A172 (cell line): ENCODE measurements at places on chromosomes 5 and 9. TPM values are rescaled to one million over a fixed set of nuclear protein-coding genes. Genes with fewer than 3 reads are reported as not detected.

Gene PCDHAC2
- total RNA-seq = 3.2 and 5.1 TPM in 2 replicates

Gene C9orf50
- not detected in 2 replicates for total RNA-seq

Gene OTULINL
- 4.7 and 5.7 TPM in 2 replicates for total RNA-seq

Gene RLN2
- not detected in 2 replicates for total RNA-seq

Gene LCN12
- 0.07 and 2.2 TPM in 2 replicates for total RNA-seq

Gene CHSY3
- 2.4 and 2.8 TPM in 2 replicates for total RNA-seq

Gene CPLANE1
- 22.5 and 24.6 TPM in 2 replicates for total RNA-seq

- no peak for DNase-seq
These were observed 222.6 kb upstream of the PIK3R1 start for GRCh38 chr5:67992923-67993322.

DNA sequence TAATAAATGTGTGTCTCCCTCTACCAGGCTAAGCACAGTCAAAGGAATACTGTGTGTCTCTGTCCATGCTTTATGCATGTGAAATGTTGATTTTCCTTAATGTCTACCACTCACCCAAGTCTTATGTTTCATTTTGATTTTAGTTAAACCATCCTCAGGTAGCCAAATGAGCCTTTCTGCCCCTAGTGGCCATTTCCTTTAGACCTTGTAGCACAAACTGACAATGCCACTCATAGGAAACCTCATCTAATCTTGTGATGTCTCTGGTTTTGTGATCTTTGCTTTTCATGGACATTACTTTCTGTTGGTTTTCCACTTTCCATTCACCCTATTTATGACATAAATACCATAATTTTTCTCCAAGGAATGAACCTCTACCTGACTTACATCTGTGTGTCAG lies 820.8 kb downstream of the MAT2B start:
- DNase-seq = no peak

- no peak for DNase-seq
These were observed 33.0 kb downstream of the FRMPD1 start for GRCh38 chr9:37683531-37684371.
